Naive thymus-derived CD4-positive, alpha-beta T cell (primary cell): ENCODE measurements at places on chromosomes 5 and 9. TPM values are rescaled to one million over a fixed set of nuclear protein-coding genes. Genes with fewer than 3 reads are reported as not detected.

- DNase-seq: no peak
- H3K4me1 ChIP-seq: no peaks in the 10 kb centered on the region
- no peaks in the 10 kb centered on the region for H3K36me3 ChIP-seq
- no peaks in the 10 kb centered on the region for H3K27me3 ChIP-seq
- no peak overlapping the region for H3K27ac ChIP-seq
- no peak overlapping the region for H3K4me3 ChIP-seq
These were observed 111.6 kb upstream of the IQGAP2 start for GRCh38 chr5:76291305-76292077.

GRCh38 chr5:60507687-60508086 is 192.3 kb downstream of the DEPDC1B start:
- no peaks in the 10 kb centered on the region for H3K4me1 ChIP-seq
- H3K27me3 ChIP-seq: no peaks in the 10 kb centered on the region
- no peak overlapping the region for H3K27ac ChIP-seq
- no peak overlapping the region for H3K4me3 ChIP-seq
- H3K36me3 ChIP-seq: no peaks in the 10 kb centered on the region

DNA sequence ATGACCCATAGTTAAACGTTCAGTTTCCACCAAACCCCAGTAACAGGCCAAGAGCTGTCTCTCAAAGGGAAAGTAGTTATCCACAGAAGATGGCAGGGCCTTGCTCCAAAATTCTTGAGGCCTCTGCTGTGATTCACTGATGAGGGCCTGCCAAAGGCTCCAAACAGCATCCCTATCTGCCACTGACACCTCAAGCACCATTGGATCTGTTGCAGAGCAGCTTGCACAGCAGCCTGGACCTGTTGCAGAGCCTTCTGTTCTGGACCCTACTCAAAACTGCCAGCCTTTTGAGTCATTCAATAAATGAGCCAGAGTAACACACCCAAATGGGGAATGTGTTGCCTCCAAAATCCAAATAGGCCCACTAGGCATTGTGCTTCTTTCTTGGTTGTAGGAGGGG is 741.5 kb upstream of the RGMB start:
- no peak for DNase-seq
- no peaks in the 10 kb centered on the region for H3K4me1 ChIP-seq
- no peaks in the 10 kb centered on the region for H3K36me3 ChIP-seq
- no peak overlapping the region for H3K27ac ChIP-seq
- H3K27me3 ChIP-seq: no peaks in the 10 kb centered on the region
- H3K4me3 ChIP-seq: no peak overlapping the region

DNA sequence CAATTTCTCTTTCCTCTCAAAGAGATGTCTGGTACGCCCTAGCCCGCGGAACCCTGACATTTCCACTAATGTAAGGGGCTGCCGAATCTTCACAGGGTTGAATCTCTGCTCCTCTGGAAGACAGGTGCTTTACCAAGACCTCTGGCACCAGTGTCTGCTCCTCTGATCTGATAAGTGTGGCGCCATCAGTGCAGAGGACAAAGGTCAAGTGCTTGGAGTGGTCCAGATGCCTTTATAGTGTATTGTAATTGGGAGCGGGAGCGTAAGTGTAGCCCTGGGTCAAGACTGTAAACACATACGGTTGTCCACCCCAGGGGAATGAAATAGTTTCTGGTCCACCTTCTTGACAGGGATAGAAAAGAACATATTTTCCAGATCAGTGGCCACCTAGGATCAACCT is 17.7 kb downstream of the ADAMTSL2 start:
- no peak for DNase-seq
- no peaks in the 10 kb centered on the region for H3K4me1 ChIP-seq
- H3K4me3 ChIP-seq: no peak overlapping the region
- no peak overlapping the region for H3K27ac ChIP-seq
- no peaks in the 10 kb centered on the region for H3K27me3 ChIP-seq

DNA sequence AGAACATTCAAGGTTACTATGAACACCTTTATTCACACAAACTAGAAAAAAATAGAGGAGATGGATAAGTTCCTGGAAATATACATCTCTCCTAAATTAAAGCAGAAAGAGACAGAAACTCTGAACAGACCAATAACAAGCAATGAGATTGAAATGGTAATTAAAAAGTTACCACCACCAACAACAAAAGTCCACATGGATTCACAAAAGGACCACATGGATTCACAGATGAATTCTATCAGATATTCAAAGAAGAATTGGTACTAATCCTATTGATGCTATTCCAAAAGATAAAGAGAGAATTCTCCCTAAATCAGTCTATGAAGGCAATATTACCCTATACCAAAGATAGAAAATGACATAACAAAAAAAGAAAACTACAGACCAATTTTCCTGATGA is 518.9 kb downstream of the PRDM9 start:
- H3K27me3 ChIP-seq: no peaks in the 10 kb centered on the region
- H3K4me3 ChIP-seq: no peak overlapping the region
- H3K27ac ChIP-seq: no peak overlapping the region
- no peaks in the 10 kb centered on the region for H3K36me3 ChIP-seq
- no peak for DNase-seq
- no peaks in the 10 kb centered on the region for H3K4me1 ChIP-seq

GRCh38 chr9:128056887-128057723 is 10.0 kb downstream of the NAIF1 start:
- no peaks in the 10 kb centered on the region for H3K36me3 ChIP-seq
- H3K4me3 ChIP-seq: no peak overlapping the region
- H3K27ac ChIP-seq: no peak overlapping the region
- H3K27me3 ChIP-seq: no peaks in the 10 kb centered on the region

Gene TJP2
- 26.2 TPM for total RNA-seq

DNA sequence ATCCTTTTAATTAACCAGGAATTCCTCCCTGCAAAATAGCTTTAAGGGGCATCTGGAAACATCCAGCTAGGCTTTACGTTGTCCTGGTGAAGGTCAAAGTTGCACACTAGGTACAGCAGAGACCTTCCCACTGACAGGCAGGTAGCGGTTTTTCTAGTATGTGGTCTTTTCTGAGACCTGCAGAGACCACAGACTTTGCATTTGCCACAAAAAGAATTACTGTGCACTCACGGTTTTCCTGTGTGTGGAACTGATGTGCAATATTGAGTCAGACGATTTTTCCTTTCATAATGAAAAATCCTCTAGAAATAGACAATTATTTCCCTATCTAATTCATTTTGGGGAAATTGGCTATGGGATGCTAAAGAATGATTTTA is 417.0 kb upstream of the ADAMTSL1 start:
- no peak overlapping the region for H3K27ac ChIP-seq
- DNase-seq: no peak
- H3K27me3 ChIP-seq: no peaks in the 10 kb centered on the region

Gene PALM2AKAP2
- total RNA-seq: 0.31 TPM in 1 of 2 replicates, not detected in the other

DNA sequence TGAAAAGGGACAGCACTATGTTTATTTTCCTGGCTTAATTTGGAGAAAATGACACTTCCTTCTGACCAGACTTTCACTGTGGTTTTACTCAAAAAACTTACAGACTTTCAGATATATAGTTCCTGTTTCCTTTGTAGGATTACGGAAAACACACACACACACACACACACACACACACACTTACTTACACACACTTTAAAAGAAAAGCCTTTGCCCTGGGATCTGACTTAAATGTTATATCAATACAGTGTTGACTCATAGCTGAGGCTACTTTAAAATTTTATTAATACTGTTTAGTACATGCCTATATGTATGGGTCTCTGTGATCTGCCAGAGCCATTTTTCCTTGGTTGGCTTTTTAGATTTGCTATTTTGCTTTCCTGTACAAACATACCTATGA is 758.3 kb downstream of the DNAH5 start:
- no peaks in the 10 kb centered on the region for H3K27me3 ChIP-seq
- DNase-seq: no peak
- H3K4me3 ChIP-seq: no peak overlapping the region
- H3K36me3 ChIP-seq: no peaks in the 10 kb centered on the region
- H3K4me1 ChIP-seq: no peaks in the 10 kb centered on the region
- no peak overlapping the region for H3K27ac ChIP-seq

- no peaks in the 10 kb centered on the region for H3K27me3 ChIP-seq
- H3K4me3 ChIP-seq: no peak overlapping the region
- no peak for DNase-seq
- H3K36me3 ChIP-seq: no peaks in the 10 kb centered on the region
These were observed 84.1 kb downstream of the FEM1C start for GRCh38 chr5:115460472-115460871.

DNA sequence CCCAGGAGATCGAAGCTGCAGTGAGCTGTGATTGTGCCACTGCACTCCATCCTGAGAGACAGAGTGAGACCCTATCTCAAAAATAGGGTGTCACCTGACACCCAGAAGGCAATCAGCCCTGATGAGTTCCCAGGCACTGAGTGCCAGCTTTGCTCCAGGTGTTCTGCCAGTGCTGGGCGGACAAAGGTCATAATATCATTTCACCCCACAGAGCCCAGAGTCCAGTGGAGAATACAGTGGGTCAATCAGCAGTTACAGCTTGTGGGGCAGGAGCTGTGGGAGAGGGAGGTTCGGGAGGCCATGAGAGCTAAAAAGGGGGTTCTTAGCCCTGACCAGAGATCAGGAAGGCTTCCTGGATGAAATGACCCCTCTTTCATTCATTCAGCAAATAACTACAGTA is 24.4 kb upstream of the SH3RF2 start:
- DNase-seq: no peak
- H3K27me3 ChIP-seq: no peaks in the 10 kb centered on the region
- no peak overlapping the region for H3K27ac ChIP-seq
- H3K4me1 ChIP-seq: no peaks in the 10 kb centered on the region

- H3K36me3 ChIP-seq: peaks cover 10% of the 10 kb centered on the region
- H3K4me3 ChIP-seq: no peak overlapping the region
- no peak for DNase-seq
- no peaks in the 10 kb centered on the region for H3K27me3 ChIP-seq
- H3K4me1 ChIP-seq: no peaks in the 10 kb centered on the region
These were observed 25.8 kb downstream of the ST8SIA4 start for GRCh38 chr5:100877274-100877673.

GRCh38 chr5:94375801-94376200 is 242.6 kb downstream of the KIAA0825 start:
- H3K36me3 ChIP-seq: no peaks in the 10 kb centered on the region
- H3K4me3 ChIP-seq: no peak overlapping the region
- no peak for DNase-seq
- no peaks in the 10 kb centered on the region for H3K27me3 ChIP-seq

Gene CDH10
- total RNA-seq: not detected

GRCh38 chr5:174387448-174387847 is 336.9 kb upstream of the MSX2 start:
- DNase-seq: no peak
- no peak overlapping the region for H3K27ac ChIP-seq
- no peak overlapping the region for H3K4me3 ChIP-seq
- no peaks in the 10 kb centered on the region for H3K4me1 ChIP-seq
- H3K36me3 ChIP-seq: no peaks in the 10 kb centered on the region

GRCh38 chr5:146151970-146152369 is 30.5 kb downstream of the LARS1 start:
- H3K4me1 ChIP-seq: no peaks in the 10 kb centered on the region
- no peak overlapping the region for H3K27ac ChIP-seq
- H3K4me3 ChIP-seq: no peak overlapping the region
- H3K36me3 ChIP-seq: peaks cover 34% of the 10 kb centered on the region
- DNase-seq: no peak

DNA sequence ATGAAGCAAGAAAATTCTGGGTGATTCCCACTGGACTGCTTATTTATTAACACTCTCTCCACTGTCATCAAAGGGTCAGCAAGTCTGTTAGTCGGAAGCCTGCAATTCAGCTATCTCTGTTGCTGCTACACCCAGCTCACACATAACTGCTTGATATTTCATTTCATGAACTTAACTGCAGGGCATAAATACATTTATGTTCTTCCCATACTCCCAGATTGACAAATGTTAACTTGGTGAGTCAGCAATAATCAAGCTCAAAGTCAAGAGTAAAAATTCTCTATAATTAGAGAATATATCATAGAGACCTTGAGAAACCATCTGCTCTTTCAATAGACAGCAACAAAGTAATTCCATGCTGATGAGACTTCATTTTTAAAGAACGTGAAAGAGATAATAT is 198.8 kb downstream of the ADAMTS12 start:
- no peaks in the 10 kb centered on the region for H3K4me1 ChIP-seq
- no peak overlapping the region for H3K27ac ChIP-seq
- no peak for DNase-seq
- peaks cover 3% of the 10 kb centered on the region for H3K27me3 ChIP-seq

DNA sequence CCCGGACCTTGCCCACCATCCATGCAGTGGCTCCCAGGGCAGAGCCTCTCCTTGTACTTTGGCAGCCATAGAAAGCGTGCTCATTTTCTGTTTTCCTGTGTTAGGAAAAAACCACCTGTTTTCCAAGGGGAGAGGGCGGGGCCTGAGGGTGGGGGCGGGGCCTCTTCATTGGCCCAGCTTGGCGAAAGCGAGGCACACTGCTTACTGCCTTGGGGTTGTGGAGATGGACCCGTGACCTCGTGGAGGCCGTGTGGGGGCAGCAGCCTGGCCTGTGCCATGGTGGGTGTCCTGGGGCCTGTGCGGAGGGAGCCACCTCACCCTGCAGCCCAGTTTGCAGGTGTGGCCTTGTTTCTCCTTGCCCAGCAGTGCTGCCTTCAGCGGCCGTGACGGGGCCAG is 4.4 kb upstream of the TOR4A start:
- H3K36me3 ChIP-seq: peaks cover 34% of the 10 kb centered on the region
- DNase-seq: no peak
- H3K4me3 ChIP-seq: no peak overlapping the region
- no peak overlapping the region for H3K27ac ChIP-seq
- H3K4me1 ChIP-seq: no peaks in the 10 kb centered on the region
- no peaks in the 10 kb centered on the region for H3K27me3 ChIP-seq

- no peak for DNase-seq
- no peaks in the 10 kb centered on the region for H3K4me1 ChIP-seq
- no peaks in the 10 kb centered on the region for H3K36me3 ChIP-seq
- H3K4me3 ChIP-seq: no peak overlapping the region
- H3K27me3 ChIP-seq: no peaks in the 10 kb centered on the region
- no peak overlapping the region for H3K27ac ChIP-seq
These were observed 559.1 kb downstream of the CETN3 start for GRCh38 chr5:89850513-89850865.

GRCh38 chr5:55481293-55481855 is 53.4 kb downstream of the PLPP1 start:
- no peak overlapping the region for H3K27ac ChIP-seq
- H3K4me3 ChIP-seq: no peak overlapping the region
- DNase-seq: no peak
- no peaks in the 10 kb centered on the region for H3K36me3 ChIP-seq
- H3K27me3 ChIP-seq: no peaks in the 10 kb centered on the region
- no peaks in the 10 kb centered on the region for H3K4me1 ChIP-seq

Gene PCDHGB1
- 0.24 and 0.41 TPM in 2 replicates for total RNA-seq

GRCh38 chr9:80485420-80486250 is 913.9 kb downstream of the TLE4 start:
- no peaks in the 10 kb centered on the region for H3K4me1 ChIP-seq
- DNase-seq: no peak
- no peaks in the 10 kb centered on the region for H3K36me3 ChIP-seq

GRCh38 chr5:93677359-93677891 is 64.0 kb downstream of the POU5F2 start:
- no peaks in the 10 kb centered on the region for H3K36me3 ChIP-seq
- H3K4me3 ChIP-seq: no peak overlapping the region
- H3K27ac ChIP-seq: no peak overlapping the region
- H3K4me1 ChIP-seq: no peaks in the 10 kb centered on the region
- no peak for DNase-seq

GRCh38 chr5:95557841-95558240 is 2.9 kb downstream of the ARSK start:
- H3K36me3 ChIP-seq: no peaks in the 10 kb centered on the region
- H3K4me3 ChIP-seq: no peak overlapping the region
- DNase-seq: no peak

GRCh38 chr9:87062746-87063145 is 115.4 kb upstream of the GAS1 start:
- no peak overlapping the region for H3K4me3 ChIP-seq
- H3K27me3 ChIP-seq: no peaks in the 10 kb centered on the region
- no peak for DNase-seq
- H3K36me3 ChIP-seq: no peaks in the 10 kb centered on the region
